GM13977 (cell line): ENCODE measurements at places on chromosomes 16 and 17.

GRCh38 chr16:88570691-88571092 is 489 bp downstream of the ZC3H18 start:
- DNase-seq = no peak

DNA sequence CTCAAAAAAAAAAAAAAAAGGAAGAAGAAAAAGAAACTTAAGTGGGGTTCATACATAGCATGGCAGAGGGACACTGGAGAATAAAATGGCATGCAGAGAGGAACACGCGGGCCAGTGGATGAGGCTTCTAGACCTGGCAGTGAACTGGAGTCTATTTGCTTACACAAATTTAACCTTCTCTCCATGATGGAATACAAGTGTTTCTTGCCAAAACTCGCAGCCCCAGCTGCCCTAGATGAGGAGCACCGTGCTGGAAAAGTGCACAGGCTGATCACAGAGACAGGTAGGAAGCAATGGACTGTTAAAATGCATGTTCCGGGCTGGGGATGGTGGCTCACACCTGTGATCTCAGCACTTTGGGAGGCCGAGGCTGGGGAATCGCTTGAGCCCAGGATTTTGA is 9.3 kb downstream of the SSTR2 start:
- no peak for DNase-seq

DNA sequence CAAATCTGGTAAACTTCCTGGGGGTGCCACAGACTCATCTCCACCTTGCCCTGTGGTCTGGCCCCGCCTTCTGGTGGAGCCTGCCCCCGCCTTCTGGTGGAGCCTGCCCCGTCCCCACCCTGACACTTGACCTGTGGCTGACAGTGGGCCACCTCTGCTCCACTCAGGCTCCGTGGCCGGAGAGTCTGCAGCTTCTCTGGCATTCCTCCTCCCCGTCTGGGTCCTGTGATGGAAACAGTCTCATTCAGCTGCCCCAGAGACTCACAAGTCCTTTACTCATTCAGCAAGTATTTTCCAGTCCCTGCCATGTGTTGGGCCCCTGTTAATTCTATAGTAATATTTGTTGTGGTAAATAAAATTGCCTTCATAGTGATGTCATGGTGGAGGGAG is 21.0 kb upstream of the G6PC1 start:
- DNase-seq = no peak

GRCh38 chr16:86500708-86501510 is 9.4 kb upstream of the FOXF1 start:
- no peak for DNase-seq

DNA sequence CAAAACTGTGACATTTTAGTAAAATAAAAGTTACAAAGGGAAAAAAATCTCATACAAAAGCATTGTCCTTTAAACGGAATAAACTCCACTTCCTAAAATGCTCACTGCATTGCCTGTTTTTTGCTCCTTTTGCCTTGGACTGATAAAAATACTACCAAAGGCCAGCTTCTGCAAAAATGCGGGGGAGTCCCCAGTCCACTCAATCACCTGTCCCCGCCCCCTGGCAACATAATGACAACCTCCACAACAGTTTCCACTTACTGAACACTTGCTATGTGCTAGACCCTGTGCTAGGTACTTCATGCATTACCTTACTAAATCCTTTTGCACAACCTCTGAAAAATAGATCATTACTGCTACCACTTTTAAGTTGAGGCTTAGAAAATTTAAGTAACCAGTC is 172.7 kb upstream of the CCL2 start:
- no peak for DNase-seq

DNA sequence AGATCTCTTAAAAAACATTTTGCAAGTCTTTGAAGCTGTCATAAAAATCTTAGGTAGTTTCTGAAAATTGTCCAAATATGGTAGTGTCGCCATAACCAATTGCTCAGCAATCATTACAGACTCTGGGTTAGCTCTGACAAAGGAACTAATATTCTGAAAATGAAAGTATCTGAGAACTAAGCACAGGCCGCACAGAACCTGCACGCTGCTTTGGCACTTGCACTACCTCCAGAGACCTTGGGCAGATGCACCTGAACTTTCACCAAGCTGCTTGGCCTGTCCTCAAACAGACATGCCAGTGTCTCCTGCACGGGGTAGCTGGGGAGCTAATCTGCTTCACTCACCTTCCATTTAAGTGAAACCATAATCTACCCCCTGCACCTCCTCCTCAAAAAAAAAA is 317.0 kb downstream of the MAF start:
- no peak for DNase-seq

GRCh38 chr16:9092282-9092977 is 986 bp downstream of the HAPSTR1 start:
- DNase-seq = peak; percentile 48

DNA sequence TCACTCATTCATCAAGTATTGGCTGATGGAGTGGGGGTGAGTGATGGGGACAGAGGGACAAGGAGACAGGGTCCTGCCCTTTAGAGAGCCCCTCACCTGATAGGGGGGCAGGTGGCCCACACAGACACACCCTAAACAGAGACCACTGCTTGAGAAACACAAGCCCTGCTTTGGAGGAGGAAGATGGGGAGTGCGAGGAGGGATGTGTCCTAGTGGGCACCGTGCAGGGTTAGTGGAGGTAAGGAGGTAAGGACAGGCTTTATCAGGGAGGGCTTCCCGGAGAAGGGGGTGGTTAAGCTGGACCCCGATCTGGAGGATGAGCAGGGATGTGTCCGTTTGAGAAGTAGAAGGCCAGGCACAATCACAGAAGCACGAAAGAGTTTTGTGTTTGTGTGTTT is 8.2 kb upstream of the SMTNL2 start:
- no peak for DNase-seq
